H9 (cell line): ENCODE measurements at places on chromosomes 7 and 10.

GRCh38 chr10:78162853-78163252 lies 129.2 kb downstream of the RPS24 start:
- no peak for DNase-seq

GRCh38 chr10:78000206-78000605 lies 29.1 kb downstream of the POLR3A start:
- DNase-seq: no peak

- no peak for DNase-seq
These were observed 34.7 kb downstream of the A1CF start for GRCh38 chr10:50850578-50851230.

- DNase-seq: no peak
These were observed 107.5 kb downstream of the ADAM22 start for GRCh38 chr7:88041583-88041982.

DNA sequence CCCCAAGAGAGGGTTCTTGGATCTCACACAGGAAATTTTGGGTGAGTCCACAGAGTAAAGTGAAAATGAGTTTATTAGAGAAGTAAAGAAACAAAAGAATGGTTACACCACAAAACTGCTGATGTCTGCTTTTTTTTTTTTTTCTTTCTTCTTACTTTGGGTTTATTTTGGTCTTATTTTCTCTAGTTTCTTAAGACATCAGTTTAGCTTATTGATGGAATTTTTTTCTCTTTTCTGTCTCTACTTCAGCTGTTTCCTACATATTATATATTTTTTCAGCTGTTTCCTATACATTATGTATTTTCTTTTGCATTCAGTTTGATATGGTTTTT lies 166.4 kb downstream of the CCSER2 start:
- no peak for DNase-seq

DNA sequence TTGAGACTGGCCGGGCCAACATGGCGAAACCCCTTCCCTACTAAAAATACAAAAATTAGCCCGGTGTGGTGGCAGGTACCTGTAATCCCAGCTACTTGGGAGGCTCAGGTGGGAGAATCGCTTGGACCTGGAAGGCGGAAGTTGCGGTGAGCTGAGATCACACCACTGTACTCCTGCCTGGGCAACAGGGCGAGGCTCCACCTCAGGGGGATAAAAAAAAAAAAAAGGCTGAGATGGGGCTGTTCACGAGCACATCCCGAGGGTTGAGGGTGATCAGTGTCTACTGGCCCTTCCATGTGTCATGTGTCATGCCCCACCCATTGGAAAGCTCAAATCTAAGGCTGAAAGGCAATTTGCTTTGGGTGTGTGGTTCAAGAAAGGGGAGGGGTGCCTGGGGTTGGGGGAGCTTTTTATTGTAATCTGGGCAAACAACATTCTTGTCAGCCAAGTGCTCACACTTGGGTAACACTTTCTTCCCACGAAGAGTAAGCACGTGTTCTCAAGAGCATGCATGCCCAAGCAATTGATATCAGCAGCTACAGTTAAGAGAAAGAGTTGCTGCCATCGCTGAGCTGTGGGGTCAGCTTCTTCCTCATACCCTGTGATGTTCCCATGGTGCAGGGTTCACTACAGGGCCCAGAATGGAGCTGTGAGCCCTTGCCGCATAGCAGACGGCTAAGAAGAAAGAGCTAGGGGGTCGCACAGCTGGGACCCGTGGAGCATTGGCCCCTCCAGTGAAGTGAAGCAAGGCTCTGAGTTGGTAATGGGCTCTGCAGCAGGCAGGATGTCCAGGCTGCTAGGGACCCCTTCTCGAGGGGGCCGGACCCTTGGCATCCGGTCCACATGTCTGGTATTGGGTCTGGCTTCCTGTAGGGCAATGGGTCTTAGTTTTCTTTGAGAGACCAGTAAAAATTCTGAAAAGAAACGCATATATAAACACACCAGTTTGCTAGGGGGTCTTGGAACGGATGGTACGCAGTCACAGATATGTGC lies 9.9 kb upstream of the ACSL5 start:
- DNase-seq: no peak

DNA sequence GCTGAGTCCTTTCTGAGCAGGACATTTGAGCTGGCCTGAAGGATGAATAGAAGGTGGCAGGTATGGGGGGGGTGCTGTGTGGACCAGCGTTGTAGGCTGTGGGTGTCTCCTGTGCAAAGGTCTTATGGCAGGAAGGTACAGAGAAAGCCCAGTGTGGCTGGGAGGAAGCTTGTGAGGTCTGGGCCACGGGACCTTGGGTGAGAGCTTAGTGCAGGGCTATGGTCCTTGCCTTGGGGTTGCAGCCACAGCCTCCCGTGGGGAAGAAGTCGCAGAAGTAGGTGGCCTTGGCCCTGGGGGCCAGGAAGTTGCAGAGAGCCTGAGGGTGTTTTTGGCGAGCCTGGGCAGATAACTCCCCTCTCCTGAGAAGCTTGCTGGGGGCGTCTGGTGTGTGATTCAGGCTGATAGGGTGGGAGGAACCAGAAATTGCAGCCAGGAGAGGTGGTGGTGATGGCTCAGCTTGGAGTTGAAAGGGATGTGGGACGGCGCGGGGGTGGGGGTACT lies 172.0 kb upstream of the TNRC18 start:
- DNase-seq: no peak

- no peak for DNase-seq
These were observed 7.4 kb downstream of the ARHGAP21 start for GRCh38 chr10:24716295-24716694.

DNA sequence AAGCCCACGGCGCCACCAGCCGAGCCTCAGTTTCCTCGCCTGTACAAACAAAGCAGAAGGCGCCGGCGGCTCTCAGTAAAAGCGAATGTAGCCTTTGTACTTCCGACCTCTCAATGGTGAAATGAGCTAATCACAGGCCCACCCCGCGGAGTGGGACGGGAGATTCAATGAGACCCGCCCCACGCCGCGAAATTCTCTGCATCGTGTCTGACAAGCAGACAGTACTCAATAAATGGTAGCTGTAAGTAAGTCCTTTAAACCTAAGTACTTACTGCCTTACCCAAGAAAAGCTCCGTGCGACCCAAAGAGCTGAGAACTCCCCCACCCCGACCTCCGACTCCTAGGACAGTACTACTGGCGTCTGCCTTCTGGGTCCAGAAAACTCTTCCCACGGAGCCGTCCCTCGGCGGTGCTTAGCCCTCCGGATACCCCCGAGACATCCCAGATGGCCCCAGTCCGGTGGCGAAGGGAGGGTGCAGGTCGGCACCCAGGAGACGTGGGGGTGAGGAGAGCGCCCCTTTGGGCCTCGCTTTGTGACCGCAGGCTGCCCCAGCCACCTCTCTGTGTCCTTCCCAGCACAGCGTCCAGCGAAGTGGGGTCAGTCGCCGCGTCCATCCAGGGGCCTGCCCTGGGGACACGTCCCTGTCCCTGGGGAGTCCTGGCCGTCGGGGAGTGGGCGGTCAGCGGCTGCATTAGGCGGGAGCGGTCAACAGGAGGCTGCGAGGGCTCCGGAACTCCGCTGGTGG lies 972 bp upstream of the CXCL12 start:
- DNase-seq: peak; percentile 46

DNA sequence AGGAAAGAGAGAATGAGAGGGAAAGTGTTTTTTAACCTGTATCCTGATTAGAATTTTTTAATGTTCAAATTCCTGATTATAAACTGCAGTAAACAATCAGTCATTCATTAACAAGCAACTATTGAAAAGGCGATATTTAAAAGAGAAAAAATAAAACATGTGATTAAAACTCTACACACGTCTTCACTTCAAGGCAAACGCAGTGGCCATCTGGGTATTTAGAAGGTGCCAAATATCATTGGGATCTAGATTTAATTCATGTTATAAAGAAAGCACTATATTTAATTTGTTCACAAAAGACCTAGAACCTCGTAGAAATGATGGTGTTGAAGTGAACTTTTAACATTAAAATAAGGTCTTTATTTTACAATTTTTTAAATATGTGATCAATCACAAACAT lies 189.4 kb upstream of the KLF14 start:
- no peak for DNase-seq

GRCh38 chr10:87700031-87700796 lies 40.5 kb downstream of the PAPSS2 start:
- no peak for DNase-seq

- no peak for DNase-seq
These were observed 308.7 kb downstream of the ANKRD30A start for GRCh38 chr10:37434091-37434490.

- DNase-seq: no peak
These were observed 255.2 kb downstream of the MDFIC start for GRCh38 chr7:115177103-115177502.

- DNase-seq: peak; percentile 72
These were observed 8.0 kb downstream of the VENTX start for GRCh38 chr10:133245439-133246235.

GRCh38 chr10:103980288-103980906 lies 13.5 kb downstream of the SLK start:
- DNase-seq: no peak

DNA sequence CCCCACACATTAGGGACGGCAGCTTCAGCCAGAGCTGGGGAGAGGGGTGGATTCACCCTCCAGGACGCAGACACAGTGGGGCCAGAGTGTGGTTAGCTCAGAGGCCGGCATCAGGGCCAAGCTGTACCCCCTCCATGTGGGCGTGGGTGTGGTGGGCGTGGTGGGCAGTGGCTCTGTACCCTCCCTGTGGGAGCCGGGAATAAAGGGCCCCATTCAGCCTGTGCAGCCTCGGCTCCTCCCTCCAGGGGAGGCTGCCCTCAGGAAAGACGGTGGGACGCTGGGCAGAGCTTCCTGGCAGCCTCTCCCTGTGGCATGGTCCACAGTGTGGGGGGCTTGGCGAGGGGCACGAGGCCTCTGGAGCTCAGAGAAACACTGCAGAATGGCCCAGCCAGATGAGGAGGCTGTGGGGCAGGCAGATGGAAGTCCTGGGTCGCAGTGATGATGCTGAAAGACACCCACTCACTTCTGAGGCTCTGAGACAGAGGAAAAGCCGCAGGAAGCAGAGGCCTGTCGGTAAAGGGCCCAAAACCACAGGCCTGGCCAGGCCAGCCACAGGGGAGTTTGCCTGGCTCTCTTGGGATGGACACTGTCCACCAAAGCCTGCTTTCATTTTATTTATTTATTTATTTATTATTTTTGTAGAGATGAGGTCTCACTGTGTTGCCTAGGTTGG lies 108.0 kb downstream of the SH3PXD2A start:
- DNase-seq: no peak

- no peak for DNase-seq
These were observed 70.9 kb upstream of the GNA12 start for GRCh38 chr7:2915023-2915422.

DNA sequence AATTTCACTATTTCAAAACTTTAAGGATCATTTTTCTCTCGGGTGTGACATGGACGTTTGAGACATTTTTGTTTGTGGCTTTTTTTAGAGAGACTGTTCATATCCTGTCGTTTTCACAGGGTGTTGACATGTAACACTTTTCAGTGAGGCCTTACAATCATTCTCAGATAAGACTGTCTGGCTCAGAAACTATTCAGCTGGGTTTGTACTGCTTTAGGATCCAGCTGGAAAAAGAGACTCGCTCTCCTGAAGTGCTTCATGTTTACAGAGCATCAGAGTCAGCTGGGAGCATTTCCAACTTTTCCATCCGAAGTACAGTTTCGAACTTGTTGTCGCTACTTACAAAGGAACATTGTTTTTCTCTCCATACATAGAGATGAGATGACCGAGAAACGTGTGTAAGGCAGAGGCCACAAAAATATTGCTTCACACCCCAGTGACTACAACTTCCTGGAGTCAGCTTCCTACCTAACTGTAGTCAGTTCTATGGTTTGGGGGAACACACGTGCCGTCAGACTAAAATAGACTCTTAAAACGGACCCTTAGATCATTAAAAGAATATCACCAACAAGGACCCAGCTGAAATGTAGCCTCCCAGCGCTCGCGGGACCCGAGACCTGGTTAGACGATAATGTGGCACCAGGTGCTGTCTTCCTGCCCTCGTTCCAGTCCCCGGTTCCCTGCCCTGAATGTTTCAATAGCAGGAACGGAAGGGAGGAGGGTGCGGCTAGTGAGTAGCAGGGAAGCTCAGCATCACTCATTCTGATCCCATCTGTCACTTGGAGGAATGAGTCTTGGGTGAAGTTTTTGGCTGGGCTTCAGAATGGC lies 78.0 kb downstream of the MKI67 start:
- DNase-seq: no peak

DNA sequence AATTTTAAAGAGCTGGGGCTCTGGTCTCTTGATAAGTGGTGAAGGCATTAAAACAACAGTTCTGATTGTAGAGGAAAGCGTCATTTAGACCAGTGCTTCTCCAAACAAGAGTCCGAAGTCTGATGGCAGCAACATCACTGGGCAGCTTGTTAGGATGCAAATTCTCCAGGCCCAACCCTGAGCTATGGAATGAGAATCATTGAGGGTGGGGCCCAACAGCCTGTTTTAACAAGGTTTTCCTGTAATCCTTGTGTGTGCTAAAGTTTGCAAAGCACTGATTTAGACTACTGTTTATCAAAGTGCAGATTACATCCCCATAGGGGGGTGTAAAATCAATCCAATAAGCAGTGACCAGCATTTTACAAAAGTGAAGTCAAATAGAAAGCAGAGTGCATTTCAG lies 2.6 kb upstream of the ZNRF2 start:
- DNase-seq: no peak

DNA sequence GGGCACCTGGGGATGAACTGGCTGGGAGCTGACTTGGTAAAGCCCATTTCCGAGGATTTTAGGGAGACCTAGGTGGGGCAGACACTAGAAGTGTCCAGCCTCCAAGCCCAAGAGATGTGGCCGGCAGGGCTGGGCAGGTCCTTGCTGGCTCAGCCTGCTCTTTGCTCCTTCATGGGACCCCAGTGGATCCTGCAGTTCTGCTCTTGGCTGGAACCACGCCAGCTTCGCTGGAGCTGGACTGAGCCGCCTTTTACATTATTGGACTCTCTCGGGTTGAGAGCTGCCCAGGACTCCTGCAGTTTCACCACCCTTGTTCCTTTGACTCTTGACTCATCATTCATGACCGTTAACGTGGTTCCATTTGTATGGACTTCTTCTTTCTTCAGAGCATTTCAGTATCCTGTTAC lies 5.7 kb downstream of the PPIF start:
- peak; percentile 17 for DNase-seq

DNA sequence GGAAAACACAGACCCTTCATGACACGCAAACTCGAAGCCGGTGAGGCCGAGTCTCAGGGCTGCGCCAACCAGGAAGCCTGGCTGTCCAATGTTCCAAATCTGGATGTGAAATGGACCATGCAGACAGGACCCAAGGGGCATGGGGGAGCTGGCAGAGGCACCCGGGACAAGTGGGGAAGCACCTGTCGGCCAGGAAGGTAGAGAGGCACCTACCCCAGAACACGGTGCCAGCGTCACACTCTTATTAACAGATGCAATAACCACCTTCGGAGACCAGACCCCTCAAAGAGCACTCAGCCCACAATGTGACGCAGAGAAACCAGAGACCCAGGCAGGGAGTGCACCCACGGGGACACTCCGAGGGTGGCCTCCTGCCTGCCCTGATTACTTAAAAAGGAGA lies 88.3 kb upstream of the PDGFA start:
- DNase-seq: no peak

GRCh38 chr10:120949609-120950031 lies 98.5 kb downstream of the WDR11 start:
- peak; percentile 52 for DNase-seq

- DNase-seq: peak; percentile 87
These were observed 17.1 kb downstream of the GRID1 start for GRCh38 chr10:86349474-86349873.

GRCh38 chr7:113824117-113824823 lies 94.5 kb downstream of the PPP1R3A start:
- no peak for DNase-seq

- DNase-seq: no peak
These were observed 75.5 kb upstream of the CAPZA2 start for GRCh38 chr7:116786791-116787443.
